CD4-positive, alpha-beta T cell treated with Interleukin-17A for 4 hours (primary cell): ENCODE measurements at places on chromosomes 5 and 9.

GRCh38 chr9:72207278-72207677 lies 58.0 kb downstream of the GDA start:
- DNase-seq: no peak

- no peak for DNase-seq
Observed at GRCh38 chr5:148091991-148092964, 28.5 kb downstream of the SPINK5 start.

- DNase-seq: no peak
Observed at GRCh38 chr9:90445391-90445790, 197.2 kb downstream of the DIRAS2 start.

- no peak for DNase-seq
Observed at GRCh38 chr9:10050016-10050415, 562.8 kb downstream of the PTPRD start.

GRCh38 chr9:83956086-83956435 lies 24.0 kb downstream of the HNRNPK start:
- DNase-seq: peak; percentile 46

DNA sequence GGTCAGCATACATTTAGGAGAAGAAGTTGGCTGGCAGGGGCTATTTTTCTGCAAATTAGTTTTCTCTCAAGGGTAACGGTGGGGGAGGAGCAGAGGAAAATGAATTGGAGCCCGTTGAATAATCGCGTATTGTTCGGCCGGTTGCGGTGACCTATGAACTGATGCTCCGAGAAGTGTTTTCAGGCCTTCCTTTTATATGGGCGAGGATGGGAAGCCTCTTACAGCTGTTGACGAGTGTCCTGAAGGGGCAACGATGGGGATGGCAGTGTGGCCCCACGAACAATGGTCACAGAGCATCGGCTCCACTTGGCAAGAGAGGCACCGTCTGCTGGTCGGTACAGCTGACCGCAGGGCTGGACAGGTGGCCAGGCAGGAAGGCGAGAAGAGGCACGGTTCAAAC lies 400.7 kb downstream of the ZSWIM6 start:
- DNase-seq: no peak

DNA sequence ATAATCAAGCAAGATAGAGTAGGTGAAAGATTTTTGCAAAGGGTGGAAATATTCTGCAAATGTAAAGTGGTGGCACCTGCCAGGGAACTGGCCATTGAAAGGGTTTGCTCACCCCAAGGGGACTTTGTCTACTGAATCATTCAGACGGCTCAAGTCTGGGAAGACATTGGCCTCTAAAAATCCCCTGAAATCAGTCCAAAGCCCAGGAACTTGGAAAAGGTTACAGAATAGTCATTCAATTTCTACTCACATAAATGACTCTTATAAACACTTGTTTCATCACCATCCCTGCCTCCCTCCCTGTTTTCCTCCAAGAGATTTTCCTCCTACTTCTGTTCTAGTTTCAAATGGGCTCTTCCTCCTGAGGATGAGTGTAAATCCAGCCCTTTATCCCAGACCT lies 28.5 kb downstream of the ZNF366 start:
- no peak for DNase-seq

DNA sequence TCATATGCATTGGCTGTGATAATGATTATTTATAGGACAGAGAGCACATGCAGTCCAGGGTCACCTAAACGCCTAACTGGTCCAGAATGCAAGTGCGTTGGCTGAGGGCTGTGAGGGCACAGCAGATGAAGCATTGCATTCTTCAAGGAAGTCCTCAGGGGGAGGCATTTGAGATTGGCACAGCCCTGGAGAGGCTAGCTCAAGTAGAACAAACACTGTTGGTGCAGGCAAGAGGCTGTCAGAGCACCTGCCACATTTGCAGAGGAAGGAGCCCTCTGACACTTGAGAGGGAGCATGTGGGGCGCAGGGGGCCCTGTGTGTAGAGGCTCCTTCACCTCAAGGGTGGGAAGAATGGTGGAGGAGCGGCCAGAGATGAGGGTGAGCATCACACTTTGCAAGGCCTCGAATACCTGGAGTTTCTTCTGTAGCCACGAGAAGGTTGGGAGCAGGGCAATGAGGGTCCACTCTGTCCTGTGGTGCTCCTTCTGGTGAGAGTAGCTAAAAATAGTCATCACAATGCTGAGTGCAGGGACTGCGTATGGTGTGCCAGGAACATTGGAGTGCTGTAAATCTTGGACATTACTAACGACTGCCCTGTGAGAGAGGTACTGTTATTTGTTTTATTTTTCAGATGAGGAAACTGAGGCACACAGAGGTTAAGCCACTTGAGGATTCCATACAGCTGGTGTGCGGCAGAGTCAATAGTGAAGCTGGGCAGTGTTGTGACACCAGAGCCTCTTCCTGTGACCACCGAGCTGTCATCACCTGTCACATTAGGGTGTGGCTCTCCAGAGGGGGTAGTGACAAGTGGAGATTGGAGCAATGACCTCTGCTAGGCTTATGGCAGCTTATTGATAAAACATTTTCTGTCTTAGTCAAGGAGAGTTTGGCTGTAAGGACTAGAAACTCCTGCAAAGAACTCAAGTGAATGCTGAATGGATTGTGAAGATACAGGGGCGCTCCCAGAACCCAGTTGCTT lies 100.2 kb downstream of the PIP5K1B start:
- DNase-seq: no peak

GRCh38 chr5:139745800-139746690 lies 49.6 kb upstream of the PSD2 start:
- peak; percentile 48 for DNase-seq

DNA sequence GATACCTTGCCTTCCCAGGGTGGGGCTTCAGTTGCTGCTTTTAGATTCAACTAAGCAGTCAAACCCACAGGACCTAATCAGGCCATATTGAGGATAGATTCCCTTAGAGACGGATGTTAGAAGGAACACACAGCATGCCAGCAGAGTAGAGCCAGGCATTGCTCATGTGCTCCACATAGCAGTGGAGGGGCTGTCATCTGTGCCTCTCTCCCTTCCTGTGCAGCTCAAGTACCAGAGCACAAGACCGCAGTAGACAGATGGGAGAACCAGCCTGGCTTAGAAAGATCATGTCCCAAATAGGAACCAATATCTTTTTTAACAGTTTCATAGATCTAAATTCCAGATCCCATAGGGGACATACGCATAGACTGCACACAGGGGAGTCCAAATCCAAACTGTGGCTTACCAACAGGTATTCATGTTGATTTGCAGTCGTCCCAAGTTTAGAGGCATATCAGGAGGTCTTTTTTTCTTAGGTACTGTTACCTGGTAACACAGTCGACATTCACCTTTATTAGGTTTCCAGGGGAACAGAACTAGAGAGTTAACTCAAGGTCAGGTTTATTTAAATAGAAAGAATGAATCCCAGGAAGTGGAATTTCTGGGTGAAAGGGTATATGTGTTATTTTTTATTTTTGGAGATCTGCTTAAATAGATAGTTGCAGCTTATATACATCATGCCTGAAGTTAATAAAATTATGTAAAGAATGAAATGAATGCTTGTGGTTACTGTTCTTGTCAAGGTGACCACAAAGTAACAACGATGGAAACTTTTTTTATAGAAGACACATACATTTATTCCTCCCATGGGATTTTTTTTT lies 43.5 kb upstream of the PCAT7 start:
- no peak for DNase-seq

- DNase-seq: no peak
Observed at GRCh38 chr5:138981131-138981530, 106.0 kb upstream of the LRRTM2 start.

DNA sequence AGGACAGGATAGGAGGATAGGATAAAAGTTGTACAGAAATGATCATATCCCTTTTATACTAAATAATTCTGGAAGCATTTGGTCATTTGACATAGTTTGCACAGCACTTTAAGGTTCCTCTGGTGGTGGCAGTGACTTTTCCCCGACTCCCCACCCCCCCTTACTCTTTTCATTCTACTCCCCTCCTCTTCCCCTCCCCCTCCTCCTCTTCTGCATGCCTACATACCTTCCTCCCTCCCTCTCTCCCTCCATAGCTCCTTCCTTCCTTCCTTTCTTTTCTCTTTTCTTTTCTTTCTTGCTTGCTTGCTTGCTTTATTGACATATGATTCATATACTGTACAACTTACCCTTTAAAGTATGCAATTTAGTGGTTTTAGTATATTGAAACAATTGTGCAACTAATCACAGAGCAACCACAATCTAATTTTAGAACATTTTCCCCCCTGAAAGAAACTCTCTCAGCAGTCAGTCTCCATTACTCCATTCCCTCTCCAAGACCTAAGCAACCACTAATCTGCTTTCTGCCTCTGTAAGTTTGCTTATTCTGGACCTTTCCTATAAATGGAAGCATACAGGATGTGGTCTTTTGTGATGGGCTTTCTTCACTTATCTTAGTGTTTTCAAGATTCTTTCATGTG lies 159.0 kb downstream of the HACD4 start:
- no peak for DNase-seq
